ENCODE measurements at places on chromosomes 2 and 18.

DNA sequence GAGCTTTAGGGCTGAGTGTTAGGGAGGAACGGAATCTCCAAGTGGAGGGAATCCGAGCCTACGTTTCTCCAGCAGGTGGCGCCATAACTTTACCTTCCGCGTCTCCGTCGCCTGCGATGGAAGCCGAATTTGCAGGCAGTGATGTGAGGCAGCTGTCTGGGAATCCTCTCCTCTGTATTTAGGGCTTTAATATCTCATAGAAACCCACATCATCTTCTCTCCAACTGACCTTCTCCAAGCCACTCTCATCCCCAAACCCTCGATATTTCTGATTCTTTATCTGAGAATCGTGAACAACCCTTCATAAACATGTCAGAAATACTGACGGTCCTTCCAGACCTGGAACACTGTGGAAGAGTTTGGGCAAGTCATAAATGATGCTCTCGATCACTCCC is 27.5 kb downstream of the SIX2 start:
- no peak for DNase-seq

DNA sequence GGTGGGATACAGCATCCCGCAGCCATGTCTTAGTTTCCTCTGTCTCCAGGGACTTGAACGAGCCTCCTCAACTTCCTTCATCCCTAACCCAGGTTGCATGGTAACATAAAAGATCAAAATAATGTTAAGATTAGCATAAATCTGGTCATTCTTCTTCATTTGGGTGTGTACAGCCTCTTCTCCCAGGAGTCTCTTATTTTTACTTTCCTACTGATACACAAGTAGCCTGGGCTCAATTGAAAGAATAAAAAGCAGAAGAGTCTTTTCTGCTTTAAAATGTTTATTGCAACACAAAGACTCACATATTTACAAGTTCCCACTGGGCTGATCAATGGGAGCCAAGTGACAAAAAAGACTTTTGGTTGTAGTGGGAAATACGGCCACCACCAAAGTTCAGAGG is 137.9 kb upstream of the PID1 start:
- DNase-seq: no peak

DNA sequence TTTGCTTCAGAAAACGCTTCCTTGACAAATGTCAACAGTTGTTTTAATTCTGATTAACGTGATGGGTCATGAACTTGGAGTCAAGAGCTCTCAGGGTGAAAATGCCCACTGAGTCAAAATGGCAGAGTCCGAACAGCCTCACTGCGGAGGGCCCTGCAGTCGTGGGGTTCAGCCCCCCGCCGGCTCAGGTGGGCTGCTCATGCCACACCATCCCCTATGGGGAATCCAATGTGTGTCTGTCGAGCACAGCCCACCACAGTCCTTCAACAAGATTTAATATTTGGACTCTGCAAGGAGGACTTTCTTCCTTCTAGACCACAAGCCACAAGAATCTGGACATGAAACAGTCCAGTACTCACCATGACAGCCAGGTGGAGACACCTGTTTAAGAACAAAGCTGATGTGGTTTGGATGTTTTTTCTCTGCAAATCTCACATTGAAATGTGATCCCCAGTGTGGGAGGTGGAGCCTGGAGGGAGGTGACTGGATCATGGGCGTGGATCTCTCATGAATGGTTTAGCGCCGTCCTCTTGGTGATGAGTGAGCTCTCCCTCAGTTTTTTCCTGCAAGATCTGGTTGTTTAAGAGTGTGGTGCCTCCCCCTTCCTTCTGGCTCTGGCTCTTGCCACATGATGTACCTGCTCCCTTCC is 201.0 kb downstream of the NDUFA10 start:
- DNase-seq: no peak

GRCh38 chr2:203030991-203031390 is 16.3 kb downstream of the NBEAL1 start:
- no peak for DNase-seq

DNA sequence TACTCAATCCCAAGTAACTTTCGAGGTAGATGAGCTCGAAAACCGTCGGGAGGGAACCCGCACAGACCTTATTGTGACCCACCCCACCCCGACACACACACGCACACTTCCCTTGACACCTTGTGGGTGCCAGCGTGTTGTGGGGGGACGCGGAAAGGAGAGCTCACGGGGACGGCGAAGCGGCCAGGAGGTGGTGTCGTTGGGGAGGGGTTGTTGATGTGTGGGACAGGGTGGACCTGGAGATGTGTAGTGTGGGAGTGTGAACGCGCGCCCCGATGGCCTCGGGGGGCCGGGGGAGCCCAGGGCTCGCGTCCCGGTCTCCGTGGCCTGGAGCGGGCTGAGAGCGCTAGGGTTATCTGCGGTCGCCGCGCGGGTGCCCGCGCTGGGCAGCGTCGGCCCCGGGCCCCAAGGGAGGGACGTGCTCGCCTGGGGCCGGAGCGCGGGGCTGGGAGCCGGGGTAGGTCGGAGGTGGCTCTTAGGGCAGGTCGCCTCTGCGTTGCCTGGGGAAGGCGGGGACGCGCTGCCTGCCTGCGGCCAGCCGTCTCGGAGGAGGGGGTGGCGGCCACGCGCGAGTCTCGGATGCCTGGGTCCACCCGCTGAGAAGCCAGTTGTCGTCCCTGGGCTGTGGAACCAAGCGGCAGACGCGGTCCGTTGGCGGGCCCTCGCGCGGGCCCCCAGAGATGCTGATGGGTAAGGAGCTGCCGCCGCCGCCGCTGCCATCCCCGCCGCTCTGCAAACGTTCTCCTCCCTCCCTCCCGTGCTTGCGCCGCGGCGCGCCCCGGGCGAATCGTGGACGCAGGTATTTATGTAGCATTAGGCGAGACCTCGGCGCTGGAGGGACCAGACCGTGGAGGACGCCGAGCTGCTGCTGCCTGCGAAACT is 1.6 kb downstream of the KLHL29 start:
- DNase-seq: no peak

DNA sequence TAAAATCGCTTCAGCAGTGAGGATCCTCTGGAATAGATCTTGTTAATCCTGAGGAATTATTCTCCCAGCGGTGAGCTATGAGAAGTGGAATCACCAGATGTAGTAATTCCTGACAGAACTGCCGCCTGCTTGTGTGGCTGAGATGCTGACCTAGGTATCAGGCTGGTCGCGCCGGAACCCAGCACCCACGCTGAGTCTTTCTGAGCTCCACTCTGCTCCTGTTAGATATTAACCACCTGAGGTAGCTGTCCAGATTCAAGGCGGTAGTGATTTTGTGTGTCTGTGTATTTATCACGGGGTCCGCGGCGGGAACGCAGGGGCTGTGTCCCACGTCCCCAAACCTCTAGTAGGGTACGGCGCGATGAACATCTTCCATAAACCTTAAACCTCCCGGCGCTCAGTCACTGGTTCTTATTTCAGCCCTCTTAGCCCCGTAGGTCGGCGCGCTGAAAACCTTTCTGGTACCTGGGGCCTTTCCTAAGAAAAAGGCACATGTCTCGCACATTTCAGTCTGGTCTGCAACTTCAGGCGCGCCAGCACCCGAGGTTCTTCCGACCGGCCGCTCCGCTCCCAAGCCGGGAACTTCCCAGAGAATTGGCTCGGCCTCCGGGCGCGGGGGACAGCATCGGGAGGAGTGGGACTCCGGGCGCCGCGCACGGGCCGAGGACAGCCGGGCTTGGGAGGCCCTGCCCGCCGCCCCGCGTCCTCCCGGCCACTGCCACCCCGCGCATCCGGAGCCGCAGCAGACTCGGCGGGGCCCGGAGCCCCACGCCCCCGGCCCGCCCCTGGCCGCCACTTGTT is 542 bp upstream of the CNNM3 start:
- no peak for DNase-seq

- DNase-seq: no peak
These were observed 394 bp downstream of the SCYGR3 start for GRCh38 chr2:227614246-227614645.

- no peak for DNase-seq
These were observed 105.9 kb upstream of the SIX2 start for GRCh38 chr2:45115181-45115580.

GRCh38 chr2:232891621-232892071 is 21.6 kb downstream of the SNORC start:
- no peak for DNase-seq

DNA sequence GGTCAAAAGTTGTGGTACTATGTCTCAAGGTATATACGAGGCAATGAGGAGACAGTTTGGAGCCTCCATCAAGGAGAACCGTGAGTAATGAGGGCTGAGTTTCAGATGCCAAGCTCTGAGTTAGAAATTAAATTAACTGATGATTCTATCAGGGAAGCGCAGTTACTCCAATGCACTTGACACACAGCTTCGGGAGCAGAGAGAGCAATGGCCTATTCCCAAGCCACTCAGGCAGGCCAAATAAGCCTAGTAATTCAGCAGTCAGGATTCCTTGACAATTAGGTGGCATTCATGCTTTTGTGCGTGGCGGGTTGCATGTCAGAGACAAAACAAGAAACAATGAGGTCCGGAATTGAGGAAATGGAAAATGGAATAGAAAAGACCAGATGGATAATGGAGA is 123.2 kb downstream of the MMADHC start:
- no peak for DNase-seq

DNA sequence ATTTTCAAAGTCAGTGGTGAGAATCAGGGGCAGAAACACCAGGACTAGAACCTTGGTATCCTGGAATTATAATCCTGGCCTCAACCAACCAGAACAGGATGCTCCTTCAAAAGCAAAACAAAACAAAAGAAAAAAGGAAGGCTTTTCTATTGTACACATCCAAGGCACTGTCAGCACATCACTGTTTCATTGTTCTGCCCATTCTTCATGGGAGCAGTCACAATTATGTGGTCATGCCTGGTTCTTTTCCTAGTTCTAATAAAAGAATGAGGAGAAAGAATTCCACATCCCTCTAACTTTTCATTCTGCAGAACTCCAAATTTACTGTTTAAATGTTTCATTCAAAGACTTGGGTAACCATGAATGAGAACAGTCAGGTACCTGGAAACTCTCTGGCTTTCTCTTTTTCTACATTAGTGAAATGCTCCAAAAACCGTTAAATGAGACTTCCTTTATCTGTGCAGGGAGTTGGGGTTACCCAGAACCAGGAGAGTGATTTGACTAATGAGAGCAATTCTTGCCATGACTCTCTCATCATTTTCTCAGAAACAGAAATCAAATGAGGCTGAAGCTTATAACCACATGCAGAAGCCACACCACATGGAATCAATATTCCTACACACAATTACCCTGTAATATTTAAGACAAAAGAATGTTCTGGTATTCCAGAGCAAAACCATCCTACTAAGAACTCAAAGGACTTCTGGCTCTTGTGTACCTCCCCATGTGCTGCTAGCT is 110.9 kb upstream of the CCDC150 start:
- DNase-seq: no peak

DNA sequence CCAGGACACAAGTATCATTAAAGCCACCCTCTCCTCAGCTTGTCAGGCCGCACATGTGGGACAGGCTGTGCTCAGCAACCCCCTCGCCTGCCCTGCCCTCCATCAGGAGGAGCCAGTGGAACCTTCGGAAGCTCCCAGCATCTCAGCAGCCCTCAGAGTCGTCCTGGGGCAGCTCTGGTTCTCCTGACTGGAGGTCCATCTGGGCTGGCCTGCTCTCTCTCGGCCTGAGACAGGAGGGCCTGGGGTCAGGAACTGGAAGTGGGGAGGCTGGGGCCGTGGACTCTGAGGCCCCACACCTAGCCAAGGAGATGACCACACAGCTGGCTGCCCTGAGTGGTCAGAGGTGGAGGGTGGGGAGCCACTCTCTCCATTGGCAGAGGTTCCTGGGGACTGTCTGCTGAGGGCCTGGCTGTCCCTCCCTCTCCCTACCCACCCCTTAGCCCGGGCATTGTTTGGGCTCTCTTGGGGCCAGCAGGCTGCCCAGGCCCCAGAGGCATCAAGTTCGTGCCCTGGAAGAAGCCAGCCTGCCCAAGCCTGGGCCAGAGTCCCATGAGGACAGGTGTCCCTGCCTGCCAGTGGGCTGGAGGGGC is 23.1 kb downstream of the ODC1 start:
- no peak for DNase-seq

GRCh38 chr18:62812242-62812641 is 96.9 kb downstream of the PHLPP1 start:
- DNase-seq: no peak

- no peak for DNase-seq
These were observed 12.1 kb upstream of the AMER3 start for GRCh38 chr2:130743278-130743677.

DNA sequence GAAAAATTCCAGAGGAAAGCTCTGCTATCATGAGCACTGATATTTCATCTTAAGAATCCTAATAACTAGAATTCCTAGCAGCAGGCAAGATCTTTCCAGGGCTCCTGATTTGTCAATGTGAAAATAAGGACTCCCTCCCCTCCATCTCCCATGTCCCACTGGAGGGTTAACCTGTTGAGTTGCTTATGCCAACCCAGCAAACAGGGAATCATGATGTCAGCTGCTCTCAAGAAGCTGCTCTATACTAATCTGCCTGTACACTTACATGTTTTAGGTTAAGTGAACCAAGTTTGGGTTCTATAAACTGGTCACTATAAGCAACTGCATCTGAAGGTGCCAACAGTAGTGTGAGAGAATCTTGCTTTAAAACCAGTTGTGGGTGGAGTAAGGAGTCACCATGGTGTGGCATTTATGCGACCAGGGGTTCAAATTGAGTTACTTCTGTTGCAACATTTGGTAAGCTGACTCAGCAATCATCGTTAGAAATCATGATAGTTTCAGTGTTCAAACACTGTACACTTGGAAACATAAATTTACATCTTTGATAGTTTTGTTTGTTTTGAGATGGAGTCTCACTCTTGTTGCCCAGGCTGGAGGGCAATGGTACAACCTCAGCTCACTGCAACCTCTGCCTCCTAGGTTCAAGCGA is 53.4 kb downstream of the STK25 start:
- no peak for DNase-seq

DNA sequence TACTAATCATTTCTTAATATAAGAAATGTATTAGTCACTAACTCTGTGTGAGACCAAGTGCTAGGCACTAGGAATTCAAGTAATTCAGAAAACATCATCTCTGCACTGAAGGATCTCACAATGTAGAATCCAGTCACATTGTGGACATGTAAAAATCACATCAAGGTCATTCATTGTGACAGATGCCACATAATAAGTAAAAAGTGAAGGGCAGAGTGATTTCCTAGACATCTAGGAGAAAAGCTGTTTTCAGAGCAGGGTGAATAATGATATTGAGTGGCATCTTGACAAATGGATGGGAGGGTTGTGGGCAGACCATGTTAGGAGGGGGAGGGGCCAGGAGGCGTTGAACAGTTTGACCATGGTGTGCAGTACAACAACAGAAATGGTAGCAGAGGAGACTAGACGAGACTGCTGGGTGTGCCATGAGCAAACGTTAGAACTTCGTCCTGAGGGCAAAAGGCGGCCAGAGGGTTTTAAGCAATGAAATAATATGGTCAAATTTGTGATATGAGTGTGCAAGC is 93.8 kb downstream of the DTNA start:
- no peak for DNase-seq

GRCh38 chr2:164065038-164065437 is 329.2 kb upstream of the FIGN start:
- DNase-seq: no peak
